ENCODE measurements at places on chromosomes 11 and 22.

GRCh38 chr22:43376765-43377547, 33.8 kb upstream of the SCUBE1 start:
- DNase-seq, result no peak

DNA sequence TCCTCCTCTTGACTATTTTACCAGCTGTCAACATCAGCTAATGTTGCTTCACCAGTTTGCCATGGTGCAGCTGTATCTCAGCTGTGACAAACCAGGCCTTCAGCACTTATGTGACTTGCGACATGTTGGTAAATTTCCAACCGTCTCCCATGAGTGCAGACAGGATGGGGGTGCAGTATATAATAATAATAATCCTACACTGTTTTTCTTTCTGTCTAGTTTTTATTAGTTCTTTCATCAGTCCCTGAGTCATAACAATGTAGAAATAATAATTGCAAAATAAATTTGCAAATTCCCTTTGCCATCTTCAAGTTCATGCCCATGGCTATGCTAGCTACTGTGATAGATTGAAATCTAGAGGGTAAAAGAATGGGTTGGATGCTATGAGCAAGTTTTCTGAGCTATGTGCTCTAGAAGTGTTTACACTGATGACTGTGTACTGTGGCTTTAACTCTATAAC, 4.9 kb downstream of the MMP13 start:
- DNase-seq, result no peak

GRCh38 chr11:44199298-44199697, 103.8 kb downstream of the EXT2 start:
- DNase-seq, result no peak

DNA sequence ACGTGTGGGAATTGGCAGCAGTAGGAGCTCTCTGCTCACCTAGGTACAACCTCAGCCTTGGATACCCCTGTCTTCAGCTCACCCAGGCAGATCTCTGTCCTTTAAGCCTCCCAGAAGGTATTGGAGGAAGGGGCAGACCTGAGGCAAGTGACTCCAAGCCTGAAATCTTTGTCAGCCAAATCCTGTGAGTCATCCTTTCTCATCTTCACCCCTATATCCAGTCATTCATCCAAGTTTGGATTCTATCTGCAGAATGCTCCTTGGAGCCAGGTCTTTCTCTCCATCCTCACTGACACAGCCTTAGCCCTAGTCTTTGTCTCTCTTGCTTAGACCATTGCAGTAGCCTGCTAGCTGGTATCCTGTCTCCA, 10.4 kb upstream of the THY1 start:
- DNase-seq, result no peak

DNA sequence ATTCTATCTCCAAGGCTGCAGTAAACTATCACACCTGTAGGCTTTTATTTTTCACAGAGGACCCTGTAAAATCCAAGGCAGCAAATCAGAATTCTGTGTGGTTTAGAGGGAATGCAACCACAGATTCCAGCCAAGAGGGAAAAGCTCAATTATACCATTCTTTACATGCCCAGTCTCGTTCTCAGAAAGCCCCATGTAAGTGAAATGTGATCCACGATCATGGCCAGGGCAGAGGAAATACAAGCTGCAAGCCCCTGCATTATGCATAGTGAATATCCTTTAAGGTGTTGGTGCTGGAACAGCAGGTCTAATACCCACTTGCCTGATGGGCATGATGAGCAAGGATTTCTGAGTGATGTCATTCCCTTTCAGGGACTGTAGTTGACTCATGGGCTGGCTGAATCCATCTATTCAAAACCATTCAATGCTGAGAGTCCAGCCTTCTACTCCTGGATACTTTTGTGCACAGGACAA, 198.7 kb upstream of the MTMR2 start:
- no peak for DNase-seq

DNA sequence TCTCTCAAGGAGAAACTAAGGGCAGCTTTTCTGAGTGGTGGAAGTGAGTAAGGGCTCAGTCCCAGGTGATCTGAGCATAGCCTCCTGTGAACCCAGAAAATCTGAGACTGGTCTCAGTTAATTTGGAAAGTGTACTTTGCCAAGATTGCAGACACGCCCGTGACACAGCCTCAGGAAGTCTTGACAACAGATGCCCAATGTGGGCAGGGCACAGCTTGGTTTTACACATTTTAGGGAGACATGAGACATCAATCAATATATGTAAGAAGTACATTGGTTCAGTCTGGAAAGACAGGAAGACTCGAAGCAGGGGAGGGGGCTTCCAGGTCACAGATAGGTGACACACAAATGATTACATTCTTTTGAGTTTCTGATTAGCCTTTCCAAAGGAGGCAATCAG, 13.5 kb upstream of the CRY2 start:
- no peak for DNase-seq

DNA sequence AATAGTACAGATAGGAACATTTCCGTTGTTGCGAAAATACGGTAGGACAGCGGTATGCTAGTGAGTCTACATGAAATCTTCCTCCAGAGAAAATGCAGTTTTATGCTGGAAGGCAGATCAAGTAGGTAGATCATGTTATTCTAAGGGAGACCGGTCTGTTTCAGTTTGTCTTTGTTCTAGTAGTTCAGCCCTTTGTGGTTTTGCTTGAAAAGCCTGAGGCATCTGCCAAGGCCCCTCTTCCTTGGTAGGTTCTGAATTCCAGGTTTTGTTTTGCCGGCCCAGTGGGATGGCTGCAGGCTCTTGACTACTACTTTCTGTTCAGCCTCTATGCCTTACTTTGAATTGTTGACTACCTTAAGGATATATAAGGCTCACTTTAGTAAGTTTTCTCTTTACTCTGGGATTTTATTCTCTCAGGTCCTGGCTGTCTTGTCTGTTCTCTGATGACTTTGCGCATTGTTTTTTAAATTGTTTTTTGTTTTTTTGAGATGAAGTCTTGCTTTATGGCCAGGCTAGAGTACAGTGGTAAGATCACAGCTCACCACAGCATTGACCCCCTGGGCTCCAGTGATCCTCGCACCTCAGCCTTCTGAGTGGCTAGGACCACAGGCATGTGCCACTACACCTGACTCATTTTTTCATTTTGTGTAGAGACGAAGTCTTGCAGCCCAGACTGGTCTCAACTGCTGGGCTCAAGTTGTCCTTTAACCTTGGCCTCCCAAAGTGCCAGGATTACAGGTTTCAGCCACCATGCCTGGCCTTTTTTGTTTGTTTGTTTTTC, 53.7 kb downstream of the HIPK3 start:
- no peak for DNase-seq

All from left renal cortex interstitium (tissue), 4 donors.